ENCODE measurements at places on chromosomes 13 and 19. TPM values are rescaled to one million over a fixed set of nuclear protein-coding genes. Genes with fewer than 3 reads are reported as not detected.

DNA sequence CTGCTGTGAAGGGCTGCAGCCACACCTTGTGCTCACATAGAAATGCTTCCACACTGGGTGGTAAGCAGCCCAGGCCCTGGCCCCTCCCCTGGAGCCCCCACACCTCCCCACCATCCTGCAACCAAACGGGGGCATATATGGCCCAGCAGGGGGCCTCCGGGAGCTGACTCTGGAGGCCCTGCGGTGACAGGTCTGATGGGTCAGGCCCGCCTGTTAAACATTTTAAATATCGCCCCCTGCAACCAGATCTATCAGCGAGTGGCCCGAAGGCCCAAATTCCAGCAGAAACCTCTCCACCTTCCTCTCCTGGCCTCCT lies 48.0 kb upstream of the KATNAL1 start:
- peaks cover 20% of the 10 kb centered on the region for H3K4me1 ChIP-seq
- DNase-seq = peak; percentile 50
- H3K27ac ChIP-seq = peak overlapping the region; percentile 46
- peaks cover 14% of the 10 kb centered on the region for H3K36me3 ChIP-seq

- H3K4me1 ChIP-seq = no peaks in the 10 kb centered on the region
- DNase-seq = no peak
These were observed 1175.8 kb upstream of the MIR17HG start for GRCh38 chr13:90171649-90172048.

DNA sequence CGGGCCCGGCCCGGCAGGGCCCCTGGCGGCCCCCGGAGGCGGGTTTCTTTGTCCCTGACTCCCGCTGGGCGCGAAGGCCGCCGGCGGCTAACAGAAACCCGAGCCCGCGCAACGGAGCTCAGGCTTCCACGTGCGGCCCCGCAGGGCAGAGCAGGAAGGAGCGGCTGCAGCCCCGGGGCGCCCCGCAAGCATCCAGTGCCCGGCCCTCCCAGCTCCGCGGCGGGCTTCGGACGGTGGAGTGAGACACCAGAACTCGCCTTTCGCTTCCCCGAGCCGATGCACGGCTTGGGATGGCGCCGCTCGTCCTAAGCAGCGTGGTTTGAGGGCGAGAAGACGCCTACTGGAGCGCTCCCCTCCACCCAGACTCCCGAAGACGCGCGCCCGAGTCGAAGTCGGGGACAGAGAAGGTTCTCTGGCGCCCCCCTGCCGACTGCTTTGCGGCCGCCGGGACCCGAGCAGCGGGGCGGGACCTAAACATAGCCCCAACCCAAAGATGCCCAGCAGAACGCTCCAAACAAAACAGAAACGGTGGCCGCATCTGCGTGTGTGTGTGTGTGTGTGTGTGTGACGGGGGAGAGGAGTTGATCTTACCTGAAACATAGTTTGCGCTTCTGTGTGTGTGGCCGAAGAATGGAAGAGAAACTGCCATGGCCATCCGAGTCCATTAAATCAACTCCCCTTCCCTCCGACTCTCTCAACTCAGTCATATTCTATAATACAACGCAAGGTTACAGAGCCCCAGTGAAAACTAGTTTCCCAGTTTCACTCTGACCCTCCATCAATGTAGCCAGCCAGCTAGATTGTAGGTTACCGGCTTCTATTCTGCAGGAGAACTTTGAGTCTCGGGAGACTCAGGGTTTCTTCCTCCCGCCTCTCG lies 629 bp upstream of the FGF9 start:
- peak overlapping the region; percentile 82 for H3K27ac ChIP-seq
- no peaks in the 10 kb centered on the region for H3K36me3 ChIP-seq
- DNase-seq = peak; percentile 61
- H3K4me3 ChIP-seq = peak overlapping the region; percentile 95

GRCh38 chr13:72462166-72462565 lies 265.3 kb downstream of the MZT1 start:
- H3K36me3 ChIP-seq = no peaks in the 10 kb centered on the region
- H3K4me1 ChIP-seq = no peaks in the 10 kb centered on the region
- H3K27me3 ChIP-seq = no peaks in the 10 kb centered on the region
- no peak overlapping the region for H3K4me3 ChIP-seq
- DNase-seq = no peak

DNA sequence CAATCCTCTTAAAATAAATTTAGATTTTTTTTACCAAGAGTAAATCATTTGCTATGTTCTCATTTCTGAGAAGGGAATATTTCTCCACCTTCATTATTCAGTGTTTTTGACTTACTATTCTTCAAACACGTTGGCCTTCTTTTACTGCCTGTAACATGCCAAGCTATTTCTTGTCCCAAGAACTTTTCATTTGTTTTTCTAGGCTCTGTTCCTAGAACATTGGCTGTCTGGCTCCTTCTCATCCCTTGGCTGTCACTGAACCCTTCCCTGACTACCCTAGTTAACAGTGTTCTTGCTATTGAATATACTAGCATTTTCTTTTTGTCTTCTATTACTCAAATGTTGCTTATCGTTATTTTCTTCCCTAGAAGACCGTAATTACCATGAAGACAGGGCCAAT lies 248.1 kb downstream of the ITGBL1 start:
- DNase-seq = no peak
- H3K27ac ChIP-seq = no peak overlapping the region
- no peak overlapping the region for H3K4me3 ChIP-seq
- H3K4me1 ChIP-seq = no peaks in the 10 kb centered on the region
- peaks cover 6% of the 10 kb centered on the region for H3K27me3 ChIP-seq

DNA sequence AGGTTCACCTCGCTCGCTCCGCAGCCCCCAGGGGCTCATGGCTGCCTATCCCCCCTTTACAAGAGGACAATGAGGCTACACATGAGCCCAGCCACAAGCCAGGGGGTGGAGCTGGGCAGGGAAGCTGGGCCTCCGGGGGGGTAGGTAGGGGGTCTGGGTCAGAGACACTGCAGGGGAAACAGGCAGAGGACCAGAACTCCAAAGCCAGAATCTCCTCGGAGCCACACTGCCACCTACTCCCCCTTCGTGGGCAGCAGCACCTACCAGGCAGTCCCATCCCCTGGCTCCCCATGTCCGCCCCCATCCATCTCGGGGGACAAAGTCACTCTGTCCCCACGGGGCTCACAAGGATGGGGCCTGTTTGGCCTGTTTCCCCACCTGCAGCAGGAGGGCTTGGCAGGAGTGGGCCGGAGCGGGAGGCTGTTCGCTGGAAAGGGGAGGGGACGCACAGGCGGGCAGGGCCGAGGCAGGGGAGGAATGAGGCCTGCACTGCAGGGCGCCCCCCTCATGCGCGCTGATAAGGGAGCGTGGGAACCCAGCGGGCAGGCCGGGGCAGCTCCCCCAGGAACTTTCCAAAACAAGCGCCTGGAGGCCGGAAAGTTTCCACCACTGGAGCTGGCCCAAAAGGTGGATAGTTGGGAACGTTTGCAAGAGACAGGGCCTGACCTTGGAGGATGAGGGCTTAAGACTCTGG lies 545 bp upstream of the ISYNA1 start:
- no peaks in the 10 kb centered on the region for H3K36me3 ChIP-seq
- no peaks in the 10 kb centered on the region for H3K27me3 ChIP-seq
- no peak overlapping the region for H3K27ac ChIP-seq
- peaks cover 44% of the 10 kb centered on the region for H3K4me1 ChIP-seq
- DNase-seq = no peak

GRCh38 chr19:41871573-41872383 lies 5.3 kb upstream of the CD79A start:
- no peak for DNase-seq
- no peaks in the 10 kb centered on the region for H3K27me3 ChIP-seq
- peaks cover 35% of the 10 kb centered on the region for H3K36me3 ChIP-seq
- peak overlapping the region; percentile 82 for H3K4me3 ChIP-seq
- peak overlapping the region; percentile 100 for H3K27ac ChIP-seq

DNA sequence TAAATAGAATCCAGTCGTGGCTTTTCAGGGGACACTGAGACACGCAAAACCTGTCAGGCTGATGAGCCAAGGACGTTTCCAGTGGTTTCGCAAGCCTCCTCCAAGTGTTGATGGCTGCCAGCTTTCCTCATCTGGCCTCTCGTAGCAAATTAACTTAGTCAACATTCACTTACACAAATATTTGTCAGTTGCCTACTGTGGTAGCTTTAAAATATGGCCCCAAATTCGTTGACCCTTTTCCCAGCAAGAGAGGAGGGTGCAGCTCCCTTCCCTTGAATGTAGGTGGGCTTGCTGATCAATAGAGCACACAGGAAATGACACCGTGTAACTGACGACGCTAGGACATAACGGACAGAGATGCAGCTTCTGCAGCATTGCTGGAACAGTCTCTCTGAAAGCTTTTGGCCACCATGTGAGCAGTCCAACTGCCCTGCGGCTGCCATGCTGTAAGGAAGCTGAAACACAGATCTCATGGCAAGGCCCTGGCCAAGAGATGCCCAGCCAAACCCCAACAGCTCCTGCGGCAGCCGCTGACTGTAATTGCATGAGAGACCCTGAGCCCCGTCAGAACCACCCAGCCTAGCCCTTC lies 5.5 kb upstream of the RANBP3 start:
- no peak for DNase-seq
- peak overlapping the region; percentile 41 for H3K27ac ChIP-seq
- no peak overlapping the region for H3K4me3 ChIP-seq
- no peaks in the 10 kb centered on the region for H3K36me3 ChIP-seq
- no peaks in the 10 kb centered on the region for H3K27me3 ChIP-seq
- peaks cover 13% of the 10 kb centered on the region for H3K4me1 ChIP-seq

GRCh38 chr13:99509479-99509878 lies 8.2 kb downstream of the TM9SF2 start:
- no peaks in the 10 kb centered on the region for H3K27me3 ChIP-seq
- H3K4me3 ChIP-seq = no peak overlapping the region
- H3K36me3 ChIP-seq = peaks cover 21% of the 10 kb centered on the region
- peaks cover 75% of the 10 kb centered on the region for H3K4me1 ChIP-seq

- peak; percentile 11 for DNase-seq
- H3K4me1 ChIP-seq = peaks cover 51% of the 10 kb centered on the region
- H3K4me3 ChIP-seq = peak overlapping the region; percentile 98
- H3K36me3 ChIP-seq = no peaks in the 10 kb centered on the region
- H3K27me3 ChIP-seq = no peaks in the 10 kb centered on the region
These were observed 255.9 kb upstream of the STARD13 start for GRCh38 chr13:33541456-33541855.

DNA sequence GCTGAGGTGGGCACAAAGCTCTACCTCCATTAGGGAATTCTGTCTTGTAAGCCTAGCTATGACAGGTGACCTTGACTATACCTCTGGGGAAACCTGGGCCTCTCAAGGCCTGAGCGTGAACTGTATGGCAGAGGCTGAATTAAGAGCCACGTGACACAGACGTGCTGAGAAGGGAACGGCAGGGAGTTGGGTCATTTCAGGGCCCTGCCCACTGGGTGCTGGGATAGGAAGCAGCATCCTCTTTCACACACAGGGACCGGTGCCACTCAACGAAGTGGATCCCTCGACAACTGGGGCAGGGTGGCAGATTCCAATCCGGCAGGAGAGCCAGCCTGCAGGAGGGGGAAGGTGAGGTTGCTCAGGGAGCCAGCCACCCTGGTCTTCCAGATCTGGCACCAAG lies 9.2 kb downstream of the ASF1B start:
- H3K27ac ChIP-seq = no peak overlapping the region
- no peaks in the 10 kb centered on the region for H3K36me3 ChIP-seq
- no peaks in the 10 kb centered on the region for H3K27me3 ChIP-seq
- DNase-seq = no peak
- no peak overlapping the region for H3K4me3 ChIP-seq

GRCh38 chr19:47615714-47616113 lies 6.8 kb downstream of the BICRA start:
- H3K36me3 ChIP-seq = no peaks in the 10 kb centered on the region
- peak overlapping the region; percentile 15 for H3K4me3 ChIP-seq
- H3K27me3 ChIP-seq = no peaks in the 10 kb centered on the region
- DNase-seq = no peak
- peaks cover 80% of the 10 kb centered on the region for H3K4me1 ChIP-seq
- H3K27ac ChIP-seq = peak overlapping the region; percentile 60

- peaks cover 4% of the 10 kb centered on the region for H3K4me1 ChIP-seq
- H3K36me3 ChIP-seq = no peaks in the 10 kb centered on the region
- H3K27ac ChIP-seq = no peak overlapping the region
- DNase-seq = no peak
These were observed 42.4 kb downstream of the PCDH8 start for GRCh38 chr13:52806029-52806428.

DNA sequence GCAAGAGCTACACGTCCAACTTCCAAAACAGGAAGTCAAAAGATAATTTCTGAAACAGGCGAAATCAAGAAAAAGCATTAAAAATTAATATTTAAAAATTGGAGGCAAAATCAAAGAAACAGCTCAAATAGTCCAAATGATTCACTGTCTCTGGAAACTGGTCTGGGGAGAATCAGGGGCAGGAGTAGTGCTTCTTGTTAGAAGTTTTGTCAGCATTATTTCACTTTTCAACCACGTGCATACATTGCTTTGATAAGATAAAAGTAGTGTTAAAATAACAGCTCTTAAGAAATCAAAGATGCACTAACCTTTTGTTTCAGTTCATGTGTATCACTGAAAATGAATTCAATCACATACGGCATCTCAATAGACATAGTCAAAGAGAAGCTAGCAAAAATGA lies 53.8 kb downstream of the PARP4 start:
- H3K27me3 ChIP-seq = no peaks in the 10 kb centered on the region
- H3K36me3 ChIP-seq = no peaks in the 10 kb centered on the region
- peak overlapping the region; percentile 40 for H3K27ac ChIP-seq
- H3K4me1 ChIP-seq = peaks cover 3% of the 10 kb centered on the region
- DNase-seq = no peak

DNA sequence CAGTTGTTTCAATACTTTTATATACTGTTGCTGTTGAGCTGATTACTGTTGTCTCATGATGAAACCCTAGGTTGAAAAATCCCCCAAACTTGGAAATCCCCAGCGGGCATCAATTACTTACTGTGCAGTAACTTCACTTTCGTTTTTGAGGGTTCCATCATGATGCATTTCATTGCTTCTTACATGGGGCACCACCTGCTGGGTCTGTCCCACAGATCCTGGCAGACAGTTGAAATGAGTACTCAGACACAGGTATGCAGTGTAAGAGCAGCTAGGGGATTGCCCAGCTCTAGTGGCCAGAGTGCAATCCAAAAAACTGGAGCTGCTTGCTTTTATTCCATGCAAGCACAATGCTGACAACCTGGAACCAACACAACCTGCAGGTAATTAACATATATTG lies 132.5 kb upstream of the ZNF91 start:
- DNase-seq = no peak
- H3K4me1 ChIP-seq = no peaks in the 10 kb centered on the region
- no peak overlapping the region for H3K27ac ChIP-seq
- peaks cover 3% of the 10 kb centered on the region for H3K27me3 ChIP-seq

- no peaks in the 10 kb centered on the region for H3K36me3 ChIP-seq
- peaks cover 10% of the 10 kb centered on the region for H3K4me1 ChIP-seq
- DNase-seq = no peak
- H3K4me3 ChIP-seq = peak overlapping the region; percentile 68
- no peak overlapping the region for H3K27ac ChIP-seq
- H3K27me3 ChIP-seq = peaks cover 42% of the 10 kb centered on the region
These were observed 169.3 kb downstream of the COL4A1 start for GRCh38 chr13:110137680-110138009.

DNA sequence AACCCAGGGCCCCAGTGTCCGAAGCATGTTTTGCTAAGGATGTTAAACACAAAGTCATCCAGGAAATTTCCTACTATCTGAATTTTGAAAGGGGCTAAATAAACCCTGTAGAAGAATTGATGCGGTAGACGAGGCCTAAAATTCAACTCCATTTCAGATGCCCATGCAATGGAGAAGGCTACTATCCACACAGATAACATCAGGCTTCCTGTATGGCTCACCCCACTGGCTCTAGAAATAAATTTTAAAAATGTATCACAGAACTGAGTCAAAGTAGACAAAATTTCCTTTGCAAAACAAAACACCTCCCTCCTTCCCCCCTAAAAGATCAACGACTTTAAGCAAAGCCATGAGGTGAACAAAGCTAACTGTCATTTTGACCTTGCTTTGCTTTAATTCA lies 188.4 kb downstream of the ABCC4 start:
- H3K4me3 ChIP-seq = no peak overlapping the region
- no peak overlapping the region for H3K27ac ChIP-seq
- peaks cover 1% of the 10 kb centered on the region for H3K4me1 ChIP-seq
- no peaks in the 10 kb centered on the region for H3K27me3 ChIP-seq

ODAD3 gene
- not detected for total RNA-seq

SIGLECL1 gene
- not detected for total RNA-seq

ZNF814 gene
- 84.6 TPM for total RNA-seq

OR4F17 gene
- total RNA-seq = 0.49 TPM
